Skin of body (tissue), 3 donors: ENCODE measurements at places on chromosomes 3 and 15. TPM values are rescaled to one million over a fixed set of nuclear protein-coding genes. Genes with fewer than 3 reads are reported as not detected.

The CGNL1 gene
- 23.5 TPM for total RNA-seq

The CHRM5 gene
- total RNA-seq = not detected

The DLEC1 gene
- 0.49 TPM for total RNA-seq

The TXNRD3 gene
- total RNA-seq = 13.6 TPM

The LSMEM2 gene
- total RNA-seq = 2.7 TPM

The SENP2 gene
- 38.5 TPM for total RNA-seq

The NDN gene
- 61.5 TPM for total RNA-seq

The ACAD9 gene
- 52.1 TPM for total RNA-seq

The PLCH1 gene
- 2.0 TPM for total RNA-seq

The GPR176 gene
- total RNA-seq = 10.3 TPM

The IL16 gene
- total RNA-seq = 8.9 TPM

The EBLN2 gene
- 11.0 TPM for total RNA-seq

The CEP63 gene
- total RNA-seq = 25.6 TPM

The HIGD2B gene
- not detected for total RNA-seq

The ZNF501 gene
- total RNA-seq = 5.1 TPM

The EFCC1 gene
- total RNA-seq = 0.79 TPM

The FAM43A gene
- total RNA-seq = 10.7 TPM

The EFCAB12 gene
- total RNA-seq = 0.10 TPM

The BCL2A1 gene
- total RNA-seq = 8.2 TPM

The TUSC7 gene
- not detected for total RNA-seq

The KIF15 gene
- 9.5 TPM for total RNA-seq

The SEMA3G gene
- 16.2 TPM for total RNA-seq

The DNAH1 gene
- total RNA-seq = 5.4 TPM

The GP9 gene
- 0.49 TPM for total RNA-seq

The RTP1 gene
- not detected for total RNA-seq

The SCAMP5 gene
- total RNA-seq = 3.2 TPM

The ITIH4 gene
- 4.6 TPM for total RNA-seq

The SKOR1 gene
- 0.10 TPM for total RNA-seq

The FSD2 gene
- 6.5 TPM for total RNA-seq

The WNT5A gene
- 28.8 TPM for total RNA-seq

The PARP3 gene
- total RNA-seq = 3.7 TPM

The PLA2G4F gene
- total RNA-seq = 6.8 TPM

The AMOTL2 gene
- 46.8 TPM for total RNA-seq

The LTK gene
- total RNA-seq = 0.69 TPM

The FEM1B gene
- 70.7 TPM for total RNA-seq

The CAMK2N2 gene
- total RNA-seq = not detected

The HGD gene
- total RNA-seq = not detected

The NEDD4 gene
- total RNA-seq = 23.2 TPM

The GPR160 gene
- 4.6 TPM for total RNA-seq

The IQCF5 gene
- not detected for total RNA-seq

The CCR9 gene
- not detected for total RNA-seq

The FES gene
- 23.0 TPM for total RNA-seq

The CA12 gene
- 4.3 TPM for total RNA-seq

The AGBL1 gene
- total RNA-seq = 4.8 TPM
